Stimulated activated CD4-positive, alpha-beta T cell treated with anti-CD3 and anti-CD28 coated beads, Interleukin-12 subunit alpha, Interleukin-12 subunit beta, amount 100 ng/mL, for 4 hours (primary cell): ENCODE measurements at places on chromosomes 1 and 21.

- DNase-seq = no peak
These were observed 7.4 kb upstream of the IGFN1 start for GRCh38 chr1:201183209-201183608.

- DNase-seq = no peak
These were observed 3.2 kb upstream of the BEST4 start for GRCh38 chr1:44790968-44791801.

DNA sequence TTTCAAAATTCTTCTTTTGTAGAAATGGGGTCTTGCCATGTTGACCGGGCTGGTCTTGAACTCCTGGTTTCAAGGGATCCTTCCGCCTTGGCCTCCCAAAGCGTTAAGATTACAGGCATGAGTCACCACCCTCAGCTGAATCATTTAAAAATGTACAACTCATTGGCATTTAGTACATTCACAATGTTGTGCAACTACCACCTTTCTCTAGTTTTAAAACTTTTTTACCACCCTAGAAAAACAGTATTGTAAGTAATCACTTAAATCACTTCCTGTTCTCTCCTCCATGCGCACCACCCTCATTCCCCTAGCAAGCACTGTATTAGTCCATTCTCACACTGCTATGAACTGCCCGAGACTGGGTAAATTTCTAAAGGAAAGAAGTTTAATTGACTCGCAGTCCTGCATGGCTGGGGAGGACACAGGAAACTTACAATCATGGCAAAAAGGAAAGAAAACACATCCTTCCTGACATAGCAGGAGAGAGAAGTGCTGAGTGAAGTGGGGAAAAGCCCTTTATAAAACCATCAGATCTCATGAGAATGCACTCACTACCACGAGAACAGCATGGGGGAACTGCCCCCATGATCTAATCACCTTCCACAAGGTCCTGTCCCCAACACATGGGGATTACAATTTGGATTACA is 14.4 kb upstream of the THEM5 start:
- no peak for DNase-seq

- DNase-seq = no peak
These were observed 13.9 kb upstream of the POFUT2 start for GRCh38 chr21:45301521-45302081.

DNA sequence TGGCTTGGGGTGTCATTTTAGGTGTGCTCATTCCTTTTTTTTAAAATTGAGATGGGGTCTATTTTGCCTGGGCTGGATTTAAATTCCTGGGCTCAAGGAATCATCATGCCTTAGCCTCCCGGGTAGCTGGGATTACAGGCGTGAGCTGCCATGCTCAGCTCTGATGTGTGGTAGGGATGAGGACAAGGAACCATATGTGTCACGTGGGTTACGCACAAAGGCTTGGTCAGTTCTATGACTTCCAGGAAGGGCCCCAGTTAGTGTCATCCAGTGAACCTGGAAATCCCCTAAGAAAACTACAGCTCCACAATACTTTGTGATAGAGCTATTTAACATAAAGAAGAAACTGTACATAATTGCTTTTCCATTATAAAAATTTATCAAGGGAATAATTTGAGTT is 6.7 kb upstream of the METTL25B start:
- no peak for DNase-seq

DNA sequence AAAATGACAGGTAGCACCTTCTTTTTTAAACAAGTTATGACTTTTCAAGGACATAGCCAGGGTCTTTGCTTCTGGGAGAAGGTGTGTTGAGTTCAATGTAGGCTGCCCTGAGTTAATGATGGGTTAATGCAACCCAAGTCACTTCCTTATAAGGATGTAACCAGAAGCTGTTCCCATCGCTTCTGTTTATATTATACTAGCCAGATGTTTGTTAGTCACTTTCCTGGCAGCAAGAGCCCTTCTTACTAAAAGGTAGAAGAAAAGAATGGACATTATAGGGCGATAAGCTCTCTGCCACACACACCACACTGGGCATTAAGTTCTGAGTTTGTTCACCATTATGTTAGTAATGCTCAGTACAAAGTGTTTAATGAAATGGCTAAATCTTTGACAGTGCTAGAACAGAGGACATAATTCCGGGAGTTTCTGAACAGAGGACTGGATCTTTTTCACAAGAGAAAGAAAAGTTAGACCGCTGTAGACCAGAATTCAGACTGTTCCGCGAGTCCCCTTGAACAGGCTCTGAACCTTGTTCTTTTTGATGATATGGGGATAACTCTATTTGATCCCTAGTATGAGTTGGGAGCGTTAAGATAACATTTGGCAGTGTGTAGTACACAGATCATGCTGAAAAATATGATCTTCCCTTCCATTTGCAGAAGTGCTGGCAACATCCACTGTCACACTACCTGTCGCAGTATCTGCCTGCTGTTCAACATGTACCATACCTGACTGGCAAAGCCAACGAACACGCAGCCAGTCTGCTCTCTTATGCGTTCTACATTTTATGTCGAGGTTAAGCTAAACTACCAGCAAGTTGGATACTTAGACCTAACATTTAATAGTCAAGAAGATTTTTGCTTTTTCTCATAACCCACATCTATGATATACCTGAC is 41.0 kb downstream of the DEGS1 start:
- no peak for DNase-seq

DNA sequence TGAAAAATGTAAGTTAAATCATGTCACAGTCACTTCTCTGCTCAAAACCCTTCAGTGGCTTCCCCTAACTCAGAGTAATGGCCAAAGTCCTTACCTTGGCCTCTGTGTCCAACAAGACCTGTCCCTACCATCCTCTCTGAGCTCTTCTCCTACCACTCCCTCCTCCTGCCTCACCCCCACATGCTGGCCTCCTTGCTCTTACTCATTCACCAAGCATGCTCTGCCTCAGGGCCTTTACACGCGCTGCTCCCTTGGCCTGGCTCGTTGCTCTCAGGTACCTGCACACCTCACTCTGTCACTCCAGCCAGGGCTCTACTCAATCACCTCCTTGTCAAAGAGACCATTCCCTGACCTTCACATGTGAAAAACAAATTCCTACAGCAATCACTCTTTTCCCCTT is 54.2 kb downstream of the SEC16B start:
- DNase-seq = no peak

GRCh38 chr1:10561497-10561896 is 86.7 kb downstream of the PEX14 start:
- no peak for DNase-seq

GRCh38 chr1:47224676-47225399 is 7.2 kb downstream of the TAL1 start:
- no peak for DNase-seq

- DNase-seq = no peak
These were observed 282.4 kb downstream of the ZNF326 start for GRCh38 chr1:90277270-90277669.

- DNase-seq = no peak
These were observed at the start of gene CYP4X1 for GRCh38 chr1:47023268-47024140. Gene CYP4X1, plus strand, starts transcription at chr1:47023669. Its CDS starts 149 bp downstream, at chr1:47023818.

DNA sequence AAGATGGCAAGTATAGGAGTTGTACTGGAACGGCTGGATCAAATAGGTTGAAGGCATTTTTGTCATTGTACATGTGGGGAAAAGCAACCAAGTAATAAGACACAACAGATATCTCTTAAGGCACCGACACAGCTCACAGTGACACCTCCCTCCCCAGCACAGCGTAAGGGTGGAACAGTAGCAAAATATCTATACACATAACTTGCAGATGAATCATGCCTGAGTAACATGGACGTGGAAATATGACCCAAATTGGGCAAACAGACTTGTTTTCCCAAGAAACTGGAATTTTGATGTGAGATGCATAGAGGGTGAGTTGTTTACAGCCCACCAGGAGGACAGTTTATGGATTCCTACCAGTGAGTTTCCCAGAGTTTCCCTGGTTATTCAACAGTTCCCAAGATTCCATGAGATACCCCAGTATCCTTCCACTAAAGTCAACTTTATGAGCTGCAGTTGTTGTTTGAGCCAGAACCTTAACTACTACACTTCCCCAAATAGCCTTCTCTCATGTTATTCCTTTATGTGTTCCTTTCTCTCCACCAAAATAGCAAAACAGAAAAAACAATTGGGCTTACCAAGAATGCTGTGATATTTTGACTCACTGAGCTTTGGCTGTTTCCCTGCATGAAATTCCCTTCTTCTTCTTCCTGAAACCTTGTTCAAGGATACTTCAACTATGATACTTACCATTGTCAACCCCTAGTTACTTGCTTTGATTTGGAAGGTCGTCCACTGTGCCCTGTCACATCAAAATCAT is 7.1 kb upstream of the DR1 start:
- DNase-seq = no peak

GRCh38 chr1:28266920-28267322 is 7.6 kb downstream of the SESN2 start:
- DNase-seq = no peak

DNA sequence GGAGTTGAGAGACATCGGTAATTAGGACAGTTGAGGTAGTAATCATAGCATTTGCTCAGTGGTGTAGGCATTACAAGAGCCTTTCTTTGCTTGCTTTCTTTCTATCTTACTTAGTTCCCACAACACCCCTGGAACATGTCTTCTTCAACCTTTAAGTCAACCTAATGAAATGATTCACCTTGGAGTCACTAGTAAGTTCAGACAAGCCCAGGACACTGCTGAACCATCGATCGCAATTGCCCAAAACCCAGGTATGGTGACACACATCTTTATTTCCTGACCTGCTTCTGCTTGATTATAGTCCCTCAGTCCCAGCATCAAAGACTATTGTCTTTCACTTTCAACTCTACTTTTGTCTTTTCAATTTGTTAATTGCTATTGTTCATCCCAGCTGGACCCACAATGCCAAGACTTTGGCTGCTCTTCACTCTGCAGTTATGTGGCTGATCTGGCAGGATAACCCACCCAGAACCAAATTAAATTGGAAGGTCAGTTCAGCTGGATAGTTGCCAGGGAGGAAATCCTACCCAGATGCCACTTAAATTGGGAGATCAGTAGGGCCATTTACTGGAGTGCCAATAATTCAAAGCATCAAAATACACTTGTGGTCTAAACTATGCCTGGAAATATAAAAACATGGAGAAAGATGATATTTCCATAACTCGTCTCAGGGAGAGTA is 272.9 kb downstream of the RWDD3 start:
- DNase-seq = no peak

- no peak for DNase-seq
These were observed 13.8 kb upstream of the SPRR5 start for GRCh38 chr1:152933196-152933595.

DNA sequence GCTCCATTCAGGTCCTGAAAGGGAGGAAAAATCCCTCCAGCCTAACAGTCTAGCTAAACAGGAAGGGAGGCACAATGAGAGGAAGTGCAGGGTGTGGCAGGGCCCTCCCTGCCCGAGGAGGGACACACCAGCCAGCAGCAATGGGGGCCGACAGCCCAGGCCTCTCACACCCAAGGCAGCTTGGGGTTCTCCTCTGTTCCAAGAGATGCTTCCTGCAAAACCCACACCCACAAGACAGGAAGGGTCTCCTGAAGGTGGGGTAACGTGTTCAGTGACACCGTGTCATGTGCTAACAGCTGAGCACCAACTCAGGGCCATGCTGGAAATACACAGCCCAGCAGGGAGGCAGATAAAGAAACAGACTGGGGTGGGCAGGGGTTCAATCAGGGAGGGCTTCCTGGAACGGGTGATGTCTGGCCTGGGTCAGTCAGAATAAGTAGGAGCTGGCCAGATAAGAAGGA is 10.2 kb downstream of the ECE1 start:
- no peak for DNase-seq

DNA sequence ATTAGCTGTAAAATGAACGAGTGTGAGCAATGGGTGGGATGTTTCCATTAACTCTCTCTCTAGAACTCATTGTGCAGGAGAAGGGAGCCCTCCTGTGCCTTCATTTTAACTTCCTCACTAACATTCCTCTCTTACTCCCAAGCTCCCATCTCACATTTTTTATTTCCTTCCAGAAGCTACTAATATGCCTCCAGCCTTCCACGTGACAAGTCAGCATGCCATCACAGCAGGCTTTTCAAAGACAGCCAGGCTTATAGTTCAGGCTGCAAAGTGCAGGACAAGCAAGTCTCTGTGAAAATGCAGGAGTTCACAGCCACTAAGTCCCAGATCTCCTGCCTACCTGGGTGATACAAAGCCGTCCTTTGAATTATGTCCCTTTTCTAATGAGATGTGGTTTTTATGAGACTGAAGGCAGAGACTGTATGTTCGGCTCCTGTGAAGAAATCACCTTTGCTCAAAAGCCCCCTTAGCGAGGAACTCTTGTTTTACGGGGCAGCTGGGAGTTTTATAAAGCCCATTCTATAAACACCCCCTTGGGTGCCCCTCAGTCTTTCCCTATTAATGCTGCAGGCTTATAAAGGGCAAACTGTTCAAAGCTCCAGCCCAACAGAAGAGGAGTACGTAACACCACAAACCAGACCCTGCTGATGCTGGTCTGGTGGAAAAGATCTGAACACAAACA is 14.8 kb upstream of the ANGPTL7 start:
- DNase-seq = no peak

GRCh38 chr21:34696121-34696520 is 27.3 kb downstream of the CLIC6 start:
- DNase-seq = no peak

DNA sequence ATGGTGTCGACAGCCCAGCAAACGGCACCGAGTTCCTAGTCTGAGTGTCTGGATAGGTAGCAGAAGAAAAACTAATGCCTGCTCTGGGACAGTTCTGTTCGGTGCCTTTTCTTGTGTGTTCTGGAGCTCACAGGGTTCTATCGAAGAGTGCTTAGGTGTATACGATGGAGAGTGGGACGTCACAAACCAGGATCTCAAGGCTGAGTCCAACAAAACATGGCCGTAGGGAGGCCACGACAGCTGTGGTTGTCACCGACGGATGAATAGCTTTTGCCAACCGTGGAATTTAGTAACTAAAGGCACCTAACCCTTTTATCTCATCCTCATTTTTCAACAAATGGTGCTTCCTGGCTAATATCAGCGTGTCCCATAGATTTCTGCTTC is 635 bp upstream of the SYNJ1 start:
- no peak for DNase-seq

- no peak for DNase-seq
These were observed 123.9 kb upstream of the TMPRSS2 start for GRCh38 chr21:41631564-41632461.

GRCh38 chr1:26281971-26282370 is 2.1 kb downstream of the SH3BGRL3 start:
- DNase-seq = no peak

DNA sequence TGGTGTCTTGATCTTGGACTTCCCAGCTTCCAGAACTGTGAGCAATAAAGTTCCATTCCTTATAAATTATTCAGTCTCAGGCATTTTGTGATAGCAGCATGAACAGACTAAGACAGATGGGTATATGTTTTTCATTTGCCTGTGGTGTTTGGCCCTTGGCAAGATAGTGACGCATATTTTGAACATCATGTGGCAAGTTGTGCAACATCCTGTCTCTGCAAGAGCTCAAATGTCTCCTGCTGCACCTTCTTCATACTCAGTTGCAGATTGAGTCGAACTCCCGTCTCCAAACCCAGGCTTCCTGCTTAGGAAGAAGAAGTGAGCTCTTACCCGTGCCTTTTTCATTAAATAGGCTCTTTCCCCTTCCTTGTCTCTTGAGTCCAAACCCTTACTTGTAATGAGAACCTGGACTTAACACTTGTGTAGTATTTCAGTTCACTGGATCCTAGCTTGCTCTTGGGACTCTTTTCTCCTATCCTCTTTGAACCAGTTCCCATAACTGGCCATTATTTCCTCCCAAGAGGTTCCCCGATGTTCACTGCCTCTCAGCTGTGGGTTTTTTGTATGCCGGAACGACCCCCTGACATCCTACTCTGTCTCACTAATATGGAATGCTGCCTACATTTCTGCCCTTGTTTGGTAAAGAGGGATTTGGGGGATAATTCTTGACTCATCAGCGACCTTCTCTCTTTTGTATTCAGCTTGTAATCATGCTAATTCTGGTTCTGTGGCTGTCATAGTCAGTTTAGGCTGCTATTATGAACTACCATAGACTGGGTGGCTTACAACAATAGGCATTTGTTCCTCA is 125.0 kb upstream of the KCNK2 start:
- DNase-seq = no peak
